ENCODE measurements at places on chromosomes 16 and 17.
A peak's percentile ranks its signal among the peaks of the same experiment; 100 is the strongest.

DNA sequence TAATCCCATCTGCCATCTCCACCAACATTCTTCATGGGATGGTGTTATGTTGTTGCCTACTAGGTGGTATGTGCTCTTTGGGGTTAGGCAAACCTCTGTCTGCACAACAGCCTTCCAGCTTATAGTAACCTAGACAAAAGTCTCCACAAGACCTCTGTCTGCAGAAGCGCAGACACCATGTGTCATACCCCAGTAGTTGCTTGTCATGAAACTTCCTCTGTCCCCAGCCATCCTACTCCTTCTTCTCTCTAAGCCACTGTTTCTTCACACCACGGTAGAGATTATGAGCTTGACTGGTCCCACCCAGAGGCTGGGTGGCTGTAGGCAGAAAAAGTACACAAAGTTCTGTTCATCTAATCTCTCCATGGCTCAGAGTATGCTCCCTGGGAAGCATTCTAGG is 100.3 kb downstream of the MAF start:
- DNase-seq: no peak

- no peak for DNase-seq
Measured at GRCh38 chr17:17551361-17551760, 40.1 kb downstream of the PEMT start.

GRCh38 chr17:235831-236640 is 54.6 kb upstream of the DOC2B start:
- DNase-seq: no peak

DNA sequence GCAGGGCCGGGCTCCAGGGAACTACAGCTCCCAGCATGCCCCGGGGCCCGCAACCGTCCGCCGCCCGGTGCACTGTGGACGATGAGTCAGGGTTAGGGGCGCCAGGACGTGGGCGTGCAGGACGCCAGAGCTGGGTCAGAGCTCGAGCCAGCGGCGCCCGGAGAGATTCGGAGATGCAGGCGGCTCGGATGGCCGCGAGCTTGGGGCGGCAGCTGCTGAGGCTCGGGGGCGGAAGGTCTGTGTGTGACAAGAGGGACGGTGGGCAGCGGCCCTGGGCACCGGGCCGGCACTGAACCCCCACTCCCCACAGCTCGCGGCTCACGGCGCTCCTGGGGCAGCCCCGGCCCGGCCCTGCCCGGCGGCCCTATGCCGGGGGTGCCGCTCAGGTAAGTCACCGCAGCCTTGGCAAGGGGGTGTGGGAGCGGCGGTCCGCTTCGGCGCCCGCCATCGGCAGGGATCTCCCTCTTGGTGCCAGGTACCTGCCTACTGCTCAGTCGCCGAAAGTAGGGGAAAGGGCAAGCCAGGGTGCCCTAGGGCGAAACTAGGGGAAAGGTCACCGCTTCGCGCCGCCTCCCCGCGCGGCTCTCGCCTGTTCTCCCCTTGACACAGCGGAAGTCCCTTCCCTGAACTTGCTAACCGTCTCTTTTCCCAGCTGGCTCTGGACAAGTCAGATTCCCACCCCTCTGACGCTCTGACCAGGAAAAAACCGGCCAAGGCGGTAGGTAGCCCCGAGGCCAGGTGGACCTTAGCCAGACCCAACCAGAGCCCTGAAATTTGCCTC is at the start of the genes ACADVL and DLG4:
Gene ACADVL, plus strand, starts transcription at position 127 of the 781 bp plus-strand sequence. Its CDS starts 47 bp downstream, at position 174.
Gene DLG4, minus strand, starts transcription at position 25 of the 781 bp plus-strand sequence.
- peak; percentile 61 for DNase-seq

- no peak for DNase-seq
Measured at GRCh38 chr16:83586461-83587200, 221.1 kb upstream of the HSBP1 start.

DNA sequence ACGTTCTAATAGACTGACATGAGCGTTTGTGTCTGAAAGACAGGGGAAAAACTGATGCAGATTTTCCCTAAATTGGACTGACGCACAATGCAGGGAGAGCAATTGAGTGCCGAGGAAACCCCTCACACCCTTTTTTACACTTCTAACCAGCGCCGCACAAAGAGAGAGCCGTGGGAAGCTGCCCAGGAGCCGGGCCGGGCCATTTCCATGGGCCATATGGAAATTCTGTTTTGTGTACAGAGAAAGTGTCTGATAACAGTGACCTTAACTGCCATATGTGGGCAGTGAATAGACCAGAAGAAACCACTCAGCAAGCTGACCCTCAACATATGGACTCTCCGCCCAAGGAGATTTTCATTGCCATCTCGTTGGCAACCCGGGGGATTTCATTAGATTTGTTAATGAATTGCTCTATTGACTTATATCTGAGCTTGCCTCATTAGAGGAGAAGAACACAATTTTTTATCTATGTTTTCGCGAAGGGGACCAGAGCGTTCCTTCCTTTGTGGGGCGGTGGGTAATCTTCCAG is 225.9 kb upstream of the IRX3 start:
- no peak for DNase-seq

DNA sequence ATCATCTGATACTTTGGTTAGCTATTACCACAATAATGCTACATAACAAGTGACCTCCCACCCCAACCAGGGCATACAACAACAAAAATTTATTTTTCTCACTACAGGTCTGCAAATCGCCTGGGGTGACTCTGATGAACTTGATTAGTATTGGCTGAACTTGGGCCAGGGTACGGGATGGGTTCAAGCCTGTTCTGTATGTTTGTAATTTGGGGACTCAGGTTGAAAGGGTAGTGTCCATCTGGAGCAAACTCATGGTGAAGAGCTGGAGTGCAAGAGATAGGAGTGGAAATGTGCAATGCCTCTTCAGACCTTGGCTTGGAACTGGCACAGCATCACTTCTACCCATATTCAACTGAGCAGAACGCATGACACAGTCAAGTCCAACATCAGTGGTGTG is 16.3 kb upstream of the NKD1 start:
- no peak for DNase-seq

- no peak for DNase-seq
Measured at GRCh38 chr17:74116087-74116717, 87.3 kb upstream of the RPL38 start.

DNA sequence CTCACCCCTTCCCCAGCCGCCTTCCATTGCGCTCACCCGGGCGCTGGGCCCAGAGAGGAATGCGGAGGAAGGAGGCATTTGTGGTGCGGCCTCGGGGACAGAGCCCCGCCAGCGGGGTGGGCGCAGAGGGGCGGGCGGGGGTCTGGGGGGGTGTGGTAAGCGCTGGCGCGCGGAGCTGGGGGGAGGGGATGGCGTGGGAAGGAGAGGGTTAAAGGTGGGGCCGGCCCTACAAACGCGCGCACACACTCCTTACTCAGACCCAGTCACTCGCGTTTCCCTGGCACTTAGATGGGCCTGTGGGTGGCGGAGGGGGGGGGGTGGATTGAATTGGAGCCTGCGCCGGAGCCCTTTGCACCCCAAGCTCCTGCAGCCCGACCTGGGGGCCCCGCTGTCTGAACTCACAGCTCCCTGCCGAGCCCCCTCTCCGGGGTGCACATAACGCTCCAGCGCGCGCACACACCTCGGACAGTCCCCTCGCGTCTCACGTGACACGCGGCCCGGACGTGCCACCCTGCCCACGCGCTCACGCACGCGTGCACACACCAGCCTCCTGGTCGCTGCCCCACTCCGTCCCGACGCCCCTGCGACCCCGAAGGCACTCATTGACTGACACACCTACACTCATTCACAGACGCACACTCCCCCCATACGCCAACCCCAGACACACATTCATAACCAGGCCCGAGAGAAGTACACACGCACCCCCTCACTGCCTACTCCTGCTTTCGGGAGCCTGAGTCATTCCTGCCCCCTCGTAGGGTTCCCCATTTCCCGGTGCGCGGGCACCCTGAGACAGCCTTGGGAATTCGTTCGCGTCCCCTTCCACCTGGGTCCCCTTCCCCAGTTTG is 844 bp downstream of the TBKBP1 start:
- DNase-seq: no peak

- no peak for DNase-seq
Measured at GRCh38 chr16:27595993-27596392, 46.0 kb downstream of the KATNIP start.

DNA sequence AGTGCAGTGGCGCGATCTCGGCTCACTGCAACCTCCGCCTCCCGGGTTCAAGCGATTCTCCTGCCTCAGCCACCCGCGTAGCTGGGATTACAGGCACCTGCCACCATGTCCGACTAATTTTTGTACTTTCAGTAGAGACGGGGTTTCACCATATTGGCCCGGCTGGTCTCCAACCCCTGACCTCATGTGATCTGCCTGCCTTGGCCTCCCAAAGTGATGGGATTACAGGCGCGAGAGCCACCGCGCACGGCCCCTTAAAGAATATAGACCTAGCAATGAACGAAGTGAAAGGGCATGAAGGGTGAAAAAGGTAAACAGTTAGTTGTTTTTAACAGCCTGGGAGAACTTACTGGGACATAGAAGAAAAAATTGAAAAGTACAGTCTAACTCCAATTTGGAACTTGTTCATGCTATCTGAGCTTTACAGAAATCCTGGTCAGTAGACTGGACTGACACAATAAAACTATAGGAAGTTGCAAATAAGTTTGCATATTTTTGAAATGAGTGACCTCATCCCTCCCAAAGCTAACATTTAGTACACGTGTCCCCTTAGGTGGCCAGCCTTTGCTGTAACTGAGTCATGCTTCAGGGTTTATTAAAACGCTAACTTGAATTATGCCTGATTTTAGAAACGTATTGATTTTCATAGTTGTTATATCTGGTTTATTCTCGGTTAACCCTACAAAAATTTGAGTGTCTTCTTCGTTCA is 1.8 kb downstream of the COG1 start:
- no peak for DNase-seq

DNA sequence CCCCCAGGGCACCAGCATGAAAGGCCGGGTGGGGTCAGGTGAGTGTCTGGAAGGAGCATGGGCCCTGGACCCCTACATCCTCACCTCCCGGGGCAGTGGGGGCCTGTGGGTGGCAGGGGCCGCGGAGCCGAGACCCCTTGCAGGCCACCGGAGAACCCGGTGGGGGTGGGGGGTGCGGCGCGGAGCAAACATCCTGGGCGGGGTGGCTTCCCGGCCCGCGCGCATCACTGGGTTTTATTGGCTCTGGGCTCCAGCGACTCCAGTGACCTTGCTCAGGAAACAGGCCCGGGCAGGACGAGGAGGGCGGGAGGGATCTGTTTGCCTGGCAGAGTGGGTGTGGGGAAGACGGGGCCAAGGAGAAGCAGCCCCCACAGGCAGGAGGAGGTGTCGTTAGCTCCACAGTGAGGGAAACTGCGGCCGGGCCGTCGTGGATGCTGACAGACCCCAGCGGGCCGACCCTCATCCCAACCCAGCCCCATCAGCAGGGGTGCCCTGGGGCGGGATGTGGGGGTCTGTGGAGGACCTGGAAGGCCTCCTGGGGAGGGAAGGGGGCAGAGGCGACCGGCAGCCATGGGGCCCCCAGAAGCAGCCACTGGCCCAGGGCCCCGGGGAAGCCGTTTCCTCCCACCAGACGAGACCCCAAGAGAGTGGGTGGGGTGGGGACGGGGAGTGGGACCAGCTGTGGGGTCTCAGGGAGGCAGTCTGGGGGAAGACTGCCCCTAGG is 10.6 kb downstream of the SSTR5 start:
- DNase-seq: no peak

- no peak for DNase-seq
Measured at GRCh38 chr17:4560837-4561256, 470 bp upstream of the GGT6 start.

- DNase-seq: no peak
Measured at GRCh38 chr17:35088356-35088880, 24.9 kb upstream of the RFFL start.

- DNase-seq: no peak
Measured at GRCh38 chr16:88068476-88069396, 117.5 kb downstream of the BANP start.

- no peak for DNase-seq
Measured at GRCh38 chr16:84795329-84796053, 24.3 kb upstream of the CRISPLD2 start.

DNA sequence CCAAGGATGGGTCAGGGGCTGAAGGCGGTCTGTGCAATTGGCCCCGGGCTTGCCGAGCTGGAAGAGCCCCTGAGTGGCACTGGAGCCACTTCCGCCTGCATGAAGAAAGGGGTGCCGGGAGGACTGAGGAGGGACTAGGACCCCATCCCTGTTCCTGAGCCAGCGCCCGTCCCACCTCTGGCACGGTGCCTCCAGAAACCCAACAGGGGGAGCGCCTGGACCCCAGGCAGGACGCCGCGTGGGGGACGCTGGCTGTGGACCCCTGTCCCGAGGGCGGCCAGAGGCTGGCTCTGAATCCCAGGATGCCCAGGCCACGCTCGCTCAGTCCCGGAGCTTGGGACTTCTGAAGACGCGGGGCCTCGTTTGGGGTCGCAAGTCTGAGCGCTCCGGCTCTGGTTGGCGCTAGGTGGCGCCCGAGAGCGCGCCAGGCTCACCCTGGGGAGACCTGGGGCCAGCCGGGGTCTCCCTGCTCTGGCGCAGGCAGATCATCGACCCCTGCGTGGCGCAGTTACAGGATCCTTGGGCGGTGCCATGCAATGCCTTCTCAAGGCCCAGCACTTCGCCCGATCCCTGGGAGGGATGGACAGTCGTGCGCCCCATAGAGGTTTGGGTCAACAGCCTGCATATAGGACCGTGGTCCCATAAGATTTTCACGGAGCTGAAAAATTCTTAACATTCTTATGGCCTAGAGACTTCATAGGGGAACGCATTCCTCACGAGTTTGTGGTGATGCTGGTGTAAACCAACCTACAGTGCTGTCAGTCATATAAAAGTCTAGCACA is 58.5 kb upstream of the CREBBP start:
- DNase-seq: peak; percentile 44

DNA sequence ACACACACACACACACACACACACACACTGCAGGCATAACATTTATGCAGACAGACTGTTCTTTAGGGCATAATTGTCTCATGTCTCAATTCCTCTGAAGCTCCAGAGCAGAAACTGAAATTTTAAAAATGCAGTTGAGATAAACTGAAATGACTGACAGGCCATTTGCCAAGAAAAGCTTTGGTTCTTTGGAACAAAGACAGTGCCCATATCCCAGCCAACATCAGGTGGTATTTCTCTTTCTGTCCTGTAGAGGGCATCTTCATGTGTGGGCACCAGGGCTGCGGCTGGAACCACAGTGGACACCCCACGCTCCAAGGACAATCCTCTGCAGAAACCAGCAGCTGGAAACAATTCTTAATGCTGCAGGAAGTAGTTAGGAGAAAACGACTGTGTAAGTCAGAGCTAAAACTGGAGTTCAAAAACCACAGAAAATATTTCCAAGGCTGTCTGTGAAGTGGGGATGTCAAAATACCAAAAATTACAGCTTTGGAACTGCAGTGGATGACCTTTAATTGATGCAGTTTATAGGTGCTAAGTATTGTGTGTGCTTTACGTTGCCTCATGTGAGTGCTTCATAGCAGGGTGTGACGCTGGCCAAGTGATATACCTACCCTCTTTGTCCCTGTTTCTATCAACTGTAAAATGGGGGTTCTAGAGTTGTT is 10.6 kb upstream of the MEFV start:
- DNase-seq: no peak

DNA sequence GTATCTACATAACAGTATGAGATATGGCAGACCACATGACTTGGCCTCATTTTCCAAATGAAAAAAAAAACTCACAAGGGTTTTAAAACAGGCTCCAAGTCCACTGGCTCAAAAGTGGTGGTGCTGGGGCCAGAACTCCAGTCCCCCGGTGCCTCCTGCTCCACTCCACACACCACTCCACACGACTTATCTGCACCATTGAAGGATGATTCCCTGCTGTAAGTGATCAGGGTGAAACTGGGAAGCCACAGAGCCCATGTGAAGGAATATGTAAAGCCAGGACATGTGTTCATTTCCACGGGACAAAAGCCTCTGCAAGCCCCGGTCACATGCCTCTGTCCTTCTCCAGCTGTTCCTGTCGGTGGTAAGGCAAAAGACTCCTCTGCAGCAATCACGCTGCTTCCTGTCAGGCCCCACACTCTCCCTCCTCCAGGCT is 97.2 kb downstream of the ZNF18 start:
- no peak for DNase-seq

GRCh38 chr17:33523577-33523981 is 230.5 kb upstream of the ASIC2 start:
- no peak for DNase-seq

GRCh38 chr17:16989230-16989952 is 17.5 kb upstream of the TNFRSF13B start:
- DNase-seq: no peak
